ENCODE measurements at places on chromosomes 5 and 9. TPM values are rescaled to one million over a fixed set of nuclear protein-coding genes. Genes with fewer than 3 reads are reported as not detected.

GRCh38 chr9:118236625-118237024, 532.4 kb downstream of the TLR4 start:
- DNase-seq: no peak

GRCh38 chr9:112421771-112422222, 41.9 kb downstream of the HSDL2 start:
- no peak for DNase-seq

DEPDC1B gene
- polyA plus RNA-seq: 3.4 TPM

WHRN gene
- 2.1 TPM for polyA plus RNA-seq

SPATA9 gene
- 1.4 TPM for polyA plus RNA-seq

CSF1R gene
- polyA plus RNA-seq: 45.1 TPM

EXOSC3 gene
- polyA plus RNA-seq: 25.2 TPM

OTP gene
- not detected for polyA plus RNA-seq

SPATA31C1 gene
- not detected for polyA plus RNA-seq

Measured in hindlimb muscle (tissue), 1 donor.